ENCODE measurements at places on chromosomes 2 and 18.

DNA sequence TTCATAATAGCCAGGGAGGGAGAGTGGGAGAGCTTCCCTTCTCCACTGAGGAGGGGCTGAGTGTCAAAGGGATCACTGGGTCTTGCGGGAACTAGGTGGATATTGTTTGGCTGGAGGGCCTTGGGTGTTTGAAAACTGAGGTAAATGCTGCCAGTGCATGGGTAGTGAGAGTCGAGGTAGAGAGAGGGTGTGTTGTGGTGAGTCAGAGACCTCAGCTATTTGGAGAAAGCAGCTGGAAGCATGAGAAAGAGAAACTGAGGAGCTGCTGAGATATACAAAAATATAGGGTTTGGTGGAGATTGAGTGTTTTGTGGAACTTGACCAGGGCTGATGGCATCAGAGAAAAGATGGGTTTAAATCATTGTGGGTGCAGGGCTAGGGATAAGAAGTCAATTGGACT, 127.0 kb upstream of the CCDC195 start:
- DNase-seq: no peak

GRCh38 chr2:84938194-84938879, 32.6 kb upstream of the KCMF1 start:
- DNase-seq: no peak

GRCh38 chr2:69945441-69945840, 16.0 kb downstream of the ASPRV1 start:
- no peak for DNase-seq

GRCh38 chr2:234708717-234709116, 211.8 kb upstream of the ARL4C start:
- DNase-seq: no peak

- peak; percentile 41 for DNase-seq
Observed at GRCh38 chr2:27249159-27249890, 13.5 kb downstream of the SLC30A3 start.

GRCh38 chr2:102139851-102140250, 2.7 kb upstream of the IL1R1 start:
- DNase-seq: no peak
